ENCODE measurements at places on chromosomes 16 and 17.

DNA sequence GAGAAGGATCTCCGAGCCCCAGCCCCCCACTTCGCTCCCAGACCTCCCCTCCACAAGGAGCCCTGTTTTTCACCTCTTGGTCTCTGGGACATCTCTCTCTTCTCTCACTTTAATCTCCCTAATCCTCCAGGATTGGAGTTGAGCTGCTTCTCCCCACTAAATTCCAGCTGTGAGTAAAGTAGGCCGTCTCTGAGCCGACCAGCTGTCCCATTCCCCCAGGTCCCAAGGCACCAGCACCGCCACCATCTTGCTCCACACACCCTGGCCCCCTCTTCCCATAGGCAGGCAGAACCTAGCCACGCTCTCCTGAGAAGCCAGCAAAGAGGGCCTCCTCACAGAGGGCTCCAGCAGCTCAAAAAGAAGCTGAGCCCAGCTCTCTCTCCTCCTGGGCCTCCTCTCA lies 878 bp downstream of the DLG4 start:
- no peak for DNase-seq

- no peak for DNase-seq
Observed at GRCh38 chr16:61295311-61295710, 740.9 kb downstream of the CDH8 start.

GRCh38 chr16:66904846-66905632 lies 13.6 kb downstream of the CDH16 start:
- DNase-seq, result no peak

- DNase-seq, result no peak
Observed at GRCh38 chr16:85317704-85318103, 205.4 kb upstream of the CIBAR2 start.

- DNase-seq, result no peak
Observed at GRCh38 chr17:8122924-8123694, 797 bp downstream of the HES7 start.

Measured in stimulated activated CD8-positive, alpha-beta memory T cell treated with anti-CD3 and anti-CD28 coated beads, Interleukin-7, amount 100 ng/mL, for 4 hours (primary cell).